ENCODE measurements at places on chromosomes 2 and 18. TPM values are rescaled to one million over a fixed set of nuclear protein-coding genes. Genes with fewer than 3 reads are reported as not detected.

Gene ALPI
- total RNA-seq: not detected

Gene RUFY4
- total RNA-seq: not detected

Gene CHRND
- total RNA-seq: not detected

Gene CNGA3
- total RNA-seq: not detected

Gene OTOS
- total RNA-seq: not detected

Gene LRP1B
- total RNA-seq: 0.13 TPM

Gene FIGN
- 8.4 TPM for total RNA-seq

Gene FOXD4L1
- not detected for total RNA-seq

Gene METTL8
- 7.8 TPM for total RNA-seq

Gene UPP2
- not detected for total RNA-seq

Gene SETBP1
- total RNA-seq: 8.7 TPM

Gene PXDN
- 13.9 TPM for total RNA-seq

Gene GULP1
- total RNA-seq: 2.7 TPM

Gene ITGA6
- total RNA-seq: 44.3 TPM

Gene REG1B
- not detected for total RNA-seq

Gene ANO7
- total RNA-seq: 1.1 TPM

Gene PIEZO2
- 0.61 TPM for total RNA-seq

Gene C2orf81
- 0.86 TPM for total RNA-seq

Gene SAG
- total RNA-seq: not detected

Gene DNER
- total RNA-seq: 1.7 TPM

Gene CDK15
- total RNA-seq: 0.50 TPM

Gene KCNJ3
- total RNA-seq: 0.31 TPM

Gene AFF3
- 9.7 TPM for total RNA-seq

Gene ACADL
- total RNA-seq: 2.8 TPM

Gene BZW1
- 72.2 TPM for total RNA-seq

Gene ALK
- 0.08 TPM for total RNA-seq

Gene FBXO36
- total RNA-seq: 0.77 TPM

Gene ACTG2
- 3.8 TPM for total RNA-seq

Gene KANSL1L
- 13.6 TPM for total RNA-seq

Gene SALL3
- 0.17 TPM for total RNA-seq

Gene MBP
- 31.8 TPM for total RNA-seq

Gene ICA1L
- total RNA-seq: 6.0 TPM

Gene OSBPL6
- total RNA-seq: 7.9 TPM

Gene THSD7B
- 0.36 TPM for total RNA-seq

Gene HOXD4
- total RNA-seq: not detected

Gene RGPD8
- total RNA-seq: 5.8 TPM

Gene C2orf66
- total RNA-seq: not detected

Gene NLRC4
- total RNA-seq: 0.55 TPM

Gene C2orf72
- total RNA-seq: not detected

Gene ELOA2
- not detected for total RNA-seq

Gene CCDC121
- 5.4 TPM for total RNA-seq

Gene BOK
- total RNA-seq: 9.0 TPM

Gene SANBR
- total RNA-seq: 8.4 TPM

Gene RAD51AP2
- total RNA-seq: not detected

Gene TUBB8B
- total RNA-seq: not detected

Gene NR4A2
- total RNA-seq: 1.1 TPM

Gene KIAA2012
- total RNA-seq: not detected

Gene SERPINB7
- total RNA-seq: not detected

Gene AAMP
- 56.4 TPM for total RNA-seq

Gene STARD6
- total RNA-seq: not detected

Gene ATOH8
- total RNA-seq: 68.1 TPM

All from heart left ventricle (tissue), 16 donors.